ENCODE measurements at places on chromosomes 3 and 15. TPM values are rescaled to one million over a fixed set of nuclear protein-coding genes. Genes with fewer than 3 reads are reported as not detected.

The FEZF2 gene
- not detected for total RNA-seq

The IQCH gene
- 2.3 TPM for total RNA-seq

The COL6A5 gene
- not detected for total RNA-seq

The GOLGA8H gene
- total RNA-seq, result 0.18 TPM

The UBAP1L gene
- 0.18 TPM for total RNA-seq

The CPNE9 gene
- total RNA-seq, result not detected

The ENTPD3 gene
- not detected for total RNA-seq

The STRIT1 gene
- not detected for total RNA-seq

The IRAK2 gene
- 2.9 TPM for total RNA-seq

The ZDHHC19 gene
- not detected for total RNA-seq

The KCNAB1 gene
- total RNA-seq, result not detected

The PTH1R gene
- 1.6 TPM for total RNA-seq

The POPDC2 gene
- total RNA-seq, result not detected

The CHCHD4 gene
- total RNA-seq, result 17.3 TPM

The WDR82 gene
- total RNA-seq, result 45.3 TPM

The SPINK8 gene
- not detected for total RNA-seq

The PPP1R14D gene
- total RNA-seq, result not detected

The ZWILCH gene
- 26.5 TPM for total RNA-seq

The ADAMTS17 gene
- total RNA-seq, result 1.1 TPM

The IL5RA gene
- not detected for total RNA-seq

The RYR3 gene
- not detected for total RNA-seq

The SMAD6 gene
- 4.8 TPM for total RNA-seq

The CSPG5 gene
- not detected for total RNA-seq

The CCR3 gene
- not detected for total RNA-seq

The GOLGA6L7 gene
- not detected for total RNA-seq

The AMIGO3 gene
- 1.2 TPM for total RNA-seq

The CCR9 gene
- not detected for total RNA-seq

All from myometrial cell (primary cell).